Activated CD4-positive, alpha-beta T cell treated with anti-CD3 and anti-CD28 coated beads, Interleukin-2, amount 10 ng/mL, durations not matched to agents 7 days and 5 days (primary cell): ENCODE measurements at places on chromosomes 7 and 10. TPM values are rescaled to one million over a fixed set of nuclear protein-coding genes. Genes with fewer than 3 reads are reported as not detected.
A peak's percentile ranks its signal among the peaks of the same experiment; 100 is the strongest.

Gene AOC1
- total RNA-seq = not detected

DNA sequence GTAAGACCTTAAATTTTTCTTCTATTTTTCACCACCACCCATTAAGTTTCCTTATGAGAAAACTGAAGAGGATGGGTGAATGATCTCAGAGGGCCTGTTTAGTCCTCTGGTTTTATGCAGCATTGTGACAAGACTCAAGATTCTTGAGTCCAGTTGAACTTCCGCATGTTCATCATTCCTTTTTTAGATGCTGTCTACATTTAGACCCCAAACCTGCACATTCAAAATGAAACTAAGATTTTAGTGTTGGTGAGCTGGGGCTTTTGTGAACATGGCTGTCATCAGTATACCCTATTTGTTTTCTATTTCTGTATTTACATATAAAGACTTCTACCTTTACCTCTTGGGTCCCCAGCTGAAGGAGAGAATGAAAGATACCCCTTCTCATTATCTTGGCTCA, 31.1 kb downstream of the NET1 start:
- DNase-seq = no peak

Gene SLC25A40
- total RNA-seq = 55.7 TPM

DNA sequence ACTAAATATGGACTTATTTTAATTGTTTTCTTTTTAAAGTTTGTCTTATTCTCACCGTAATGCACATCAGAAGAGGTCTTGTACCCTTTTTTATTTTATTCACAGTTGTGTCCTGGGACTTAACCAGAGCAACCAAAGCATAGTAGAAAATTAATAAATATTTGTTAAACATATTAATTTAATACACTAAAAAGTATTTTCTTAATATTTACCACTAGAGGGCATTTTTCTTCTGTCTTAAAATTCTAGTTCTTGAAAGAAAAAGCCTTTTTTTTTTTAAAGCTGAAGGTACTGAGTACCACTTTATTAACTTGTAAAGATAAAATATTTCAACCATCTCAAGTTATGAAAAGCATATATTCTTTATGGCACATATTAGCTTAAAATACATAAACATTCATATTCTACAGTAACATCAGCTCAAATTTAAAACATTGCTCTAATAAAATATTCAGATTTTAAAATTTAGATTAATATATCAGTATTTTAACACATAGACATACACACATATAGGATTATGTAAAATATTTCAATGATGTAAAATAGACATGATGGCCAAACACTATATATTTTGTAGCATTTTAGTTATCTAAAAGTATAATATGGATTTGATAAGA, 260.4 kb downstream of the SEMA3A start:
- no peak for DNase-seq

DNA sequence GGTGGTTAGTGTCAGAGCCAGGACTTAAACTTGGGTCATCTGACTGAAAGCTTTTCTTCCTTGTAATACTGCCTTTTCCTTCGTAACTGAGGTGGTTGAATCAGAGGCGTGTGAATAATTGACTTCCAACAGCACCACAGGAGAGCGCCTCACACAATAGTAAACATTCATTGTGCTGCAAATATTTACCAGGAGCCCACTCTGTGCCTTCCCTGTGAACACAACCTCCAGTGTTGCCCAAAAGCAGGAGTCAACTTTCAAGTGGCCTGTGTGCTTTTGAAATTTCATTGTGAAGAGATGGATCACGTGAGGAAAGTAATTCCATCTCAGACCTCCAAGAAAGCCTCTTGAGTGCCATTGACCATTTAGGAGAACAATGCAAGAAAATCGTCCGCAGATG, 60.2 kb downstream of the ADRA2A start:
- DNase-seq = no peak

Gene STK31
- 0.21 TPM for total RNA-seq

GRCh38 chr7:81669476-81670105, 100.3 kb downstream of the HGF start:
- no peak for DNase-seq

GRCh38 chr7:79063019-79063698, 390.3 kb downstream of the MAGI2 start:
- DNase-seq = no peak

DNA sequence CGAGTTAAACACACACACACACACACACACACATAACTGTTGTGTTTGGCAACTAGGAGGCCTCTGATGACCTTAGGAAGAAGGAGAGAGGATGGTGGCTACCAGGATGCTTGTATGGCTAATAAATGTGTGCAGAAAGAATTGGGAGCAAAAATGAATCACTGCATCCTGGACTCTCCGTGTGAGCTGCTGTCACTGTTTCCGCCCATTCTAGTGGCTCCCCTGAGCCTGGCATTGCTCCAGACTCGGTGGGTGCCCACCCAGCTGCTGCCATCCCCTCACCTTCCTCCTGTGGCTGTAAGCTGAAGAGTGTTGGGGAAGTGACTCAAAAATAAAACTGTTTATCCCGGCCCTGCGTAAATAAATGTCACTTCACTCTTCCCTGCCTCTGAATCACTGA, 149.5 kb upstream of the MINDY3 start:
- no peak for DNase-seq

GRCh38 chr7:43104874-43105520, 7.5 kb upstream of the HECW1 start:
- DNase-seq = no peak

Gene DKK1
- not detected for total RNA-seq

Gene CNTNAP2
- total RNA-seq = not detected

DNA sequence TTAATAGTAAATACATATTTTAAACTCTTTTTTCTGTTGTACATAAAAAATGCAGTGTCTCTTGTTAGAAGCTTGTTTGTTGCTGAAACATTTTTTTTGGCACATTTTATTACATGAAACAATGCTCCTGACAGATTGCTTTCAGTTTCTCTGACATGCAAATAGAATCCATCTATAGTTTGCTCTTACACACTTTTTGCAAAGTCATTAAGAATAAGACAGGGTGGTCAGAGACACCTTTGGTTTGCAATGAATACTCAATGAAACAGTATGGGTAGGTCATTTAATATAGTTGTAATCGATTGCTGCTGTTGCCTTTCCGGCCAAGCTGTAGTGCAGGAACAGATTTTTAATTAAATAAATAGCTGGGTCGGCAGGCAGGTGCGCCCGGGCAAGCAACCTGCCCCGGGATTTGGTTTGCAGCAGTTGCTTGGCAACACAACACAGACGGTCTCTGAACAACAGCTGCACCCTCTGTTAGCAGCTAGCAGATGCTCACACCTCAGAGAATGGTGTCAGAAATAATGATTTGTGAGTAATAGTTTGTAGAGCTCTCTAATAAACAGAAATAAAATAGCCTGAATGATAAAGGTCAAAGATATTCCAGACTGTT, 115.7 kb upstream of the CACNA2D1 start:
- DNase-seq = no peak

GRCh38 chr7:138459413-138460175, 465 bp upstream of the TRIM24 start:
- peak; percentile 97 for DNase-seq

- no peak for DNase-seq
Observed at GRCh38 chr10:1280466-1281404, 224.6 kb downstream of the WDR37 start.

DNA sequence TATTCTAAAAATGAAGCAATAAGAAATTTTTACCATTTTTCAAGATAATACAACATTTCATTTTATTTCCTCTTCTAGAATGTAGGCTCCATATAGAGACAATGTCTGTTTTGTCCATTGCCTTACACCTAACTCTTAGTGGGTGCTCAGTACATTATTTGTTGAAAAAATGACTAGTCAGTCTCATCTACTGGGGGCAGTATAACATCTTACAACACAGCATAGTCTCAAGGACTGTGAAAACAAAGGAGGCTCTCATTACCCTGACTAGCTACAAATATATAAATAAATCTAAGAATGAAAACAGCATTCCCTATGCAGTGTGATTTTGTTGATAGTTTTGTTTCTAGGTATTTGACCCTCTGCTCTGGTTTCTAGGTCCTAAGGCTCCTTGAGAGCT, 11.6 kb downstream of the CRPPA start:
- no peak for DNase-seq

Gene CALHM2
- total RNA-seq = 109 TPM

GRCh38 chr7:155644971-155645509, 579 bp downstream of the RBM33 start:
- DNase-seq = peak; percentile 44

GRCh38 chr10:117454502-117454901, 79.3 kb upstream of the PDZD8 start:
- no peak for DNase-seq

Gene CCDC172
- not detected for total RNA-seq

DNA sequence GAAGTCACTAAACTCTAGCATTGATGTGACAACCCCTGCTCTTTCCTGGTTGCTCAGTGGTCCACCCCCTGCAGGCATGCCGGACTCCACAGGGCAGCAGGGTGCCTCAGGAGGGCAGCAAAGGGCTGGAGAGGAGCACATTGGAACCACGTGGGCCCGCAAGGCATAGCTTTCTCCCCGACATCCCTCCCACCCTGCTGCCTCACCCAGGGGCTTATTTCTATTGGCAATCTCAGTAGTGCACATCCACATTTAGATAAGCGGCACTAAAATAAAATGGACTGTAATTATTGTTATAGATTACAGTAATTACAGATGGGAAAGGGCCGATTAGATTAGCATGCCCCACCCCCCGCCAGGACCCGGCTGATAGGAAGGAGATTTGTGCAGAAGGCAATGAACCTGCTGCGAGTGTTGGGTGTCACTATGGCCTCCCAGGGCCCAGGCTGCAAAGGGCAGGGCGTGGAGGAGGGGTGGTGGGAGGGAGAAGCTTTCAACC, 580.1 kb downstream of the GRID1 start:
- no peak for DNase-seq

Gene TRPV5
- total RNA-seq = not detected

DNA sequence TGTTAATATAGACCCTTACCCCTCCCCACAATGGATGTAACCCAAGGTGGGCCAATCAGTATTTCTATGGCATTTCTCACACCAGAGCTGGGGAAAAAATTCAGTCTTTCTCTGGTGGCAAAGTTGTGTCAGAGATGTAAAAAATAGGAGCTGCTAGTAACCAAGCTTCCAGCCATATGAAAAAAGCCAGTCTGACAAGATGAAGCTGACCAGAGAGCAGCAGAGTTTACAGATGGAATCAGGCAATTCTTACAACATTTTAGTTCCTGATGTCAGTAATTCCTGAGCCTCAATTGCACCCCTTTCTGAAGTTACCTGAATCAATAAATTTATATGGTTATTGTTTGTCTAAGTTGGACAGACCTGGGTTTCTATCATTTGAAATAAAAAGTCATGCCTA, 286.3 kb downstream of the HPSE2 start:
- no peak for DNase-seq

DNA sequence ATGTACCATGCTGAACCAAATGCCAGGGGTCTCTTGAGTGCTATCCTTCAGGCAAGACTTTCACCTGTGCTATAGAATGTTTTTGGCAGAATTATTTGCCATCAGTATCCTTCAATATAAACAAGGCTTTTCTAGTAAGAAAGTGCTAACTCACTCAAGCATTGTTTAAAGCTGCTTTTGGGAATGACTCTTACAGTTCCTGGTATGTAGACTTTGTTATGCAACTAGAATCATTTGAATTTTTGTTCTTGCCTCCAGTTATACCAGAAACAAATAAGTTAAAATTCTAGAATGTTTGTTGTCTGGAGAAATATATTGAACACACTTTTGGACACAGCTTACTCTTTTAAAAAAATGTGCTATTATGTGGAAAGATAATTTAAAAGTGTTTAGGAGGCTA, 39.5 kb upstream of the RTKN2 start:
- no peak for DNase-seq

GRCh38 chr7:105268511-105269392, 120.0 kb downstream of the SRPK2 start:
- peak; percentile 13 for DNase-seq

- DNase-seq = peak; percentile 40
Observed at GRCh38 chr10:95906677-95907455, 909 bp upstream of the CC2D2B start.

DNA sequence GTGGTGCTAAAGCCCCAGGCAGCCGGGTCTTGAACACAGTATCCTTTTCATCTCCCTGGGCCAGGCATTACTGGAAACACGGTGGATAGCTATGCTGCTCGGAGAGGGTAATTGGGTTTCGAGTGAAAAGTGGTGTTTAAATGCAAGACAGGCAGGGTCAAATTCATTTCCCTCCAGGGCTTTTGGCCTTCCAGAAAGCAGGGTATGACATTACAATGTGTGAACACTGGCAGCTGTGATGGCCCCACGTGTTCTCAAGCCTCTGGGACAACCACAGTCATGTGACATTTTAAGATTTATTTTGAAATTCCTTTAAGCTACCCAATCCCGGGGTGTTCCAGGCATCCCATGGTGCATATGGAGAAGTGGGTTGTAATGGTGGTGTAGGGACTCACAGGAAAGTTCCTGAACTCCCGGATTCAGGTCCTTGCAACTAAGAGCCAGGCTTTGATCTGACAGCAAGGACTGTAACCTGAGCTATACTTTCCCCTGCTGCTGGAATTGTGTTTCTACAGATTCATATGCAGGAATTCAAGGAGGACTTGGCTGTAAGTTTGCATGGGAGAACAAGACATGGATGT, 46.8 kb downstream of the INSYN2A start:
- DNase-seq = no peak

Gene FKBP9
- 1.3 TPM for total RNA-seq

- no peak for DNase-seq
Observed at GRCh38 chr10:93248583-93249227, 175.0 kb downstream of the CYP26A1 start.

- DNase-seq = no peak
Observed at GRCh38 chr10:102266670-102267069, 21.3 kb downstream of the GBF1 start.

DNA sequence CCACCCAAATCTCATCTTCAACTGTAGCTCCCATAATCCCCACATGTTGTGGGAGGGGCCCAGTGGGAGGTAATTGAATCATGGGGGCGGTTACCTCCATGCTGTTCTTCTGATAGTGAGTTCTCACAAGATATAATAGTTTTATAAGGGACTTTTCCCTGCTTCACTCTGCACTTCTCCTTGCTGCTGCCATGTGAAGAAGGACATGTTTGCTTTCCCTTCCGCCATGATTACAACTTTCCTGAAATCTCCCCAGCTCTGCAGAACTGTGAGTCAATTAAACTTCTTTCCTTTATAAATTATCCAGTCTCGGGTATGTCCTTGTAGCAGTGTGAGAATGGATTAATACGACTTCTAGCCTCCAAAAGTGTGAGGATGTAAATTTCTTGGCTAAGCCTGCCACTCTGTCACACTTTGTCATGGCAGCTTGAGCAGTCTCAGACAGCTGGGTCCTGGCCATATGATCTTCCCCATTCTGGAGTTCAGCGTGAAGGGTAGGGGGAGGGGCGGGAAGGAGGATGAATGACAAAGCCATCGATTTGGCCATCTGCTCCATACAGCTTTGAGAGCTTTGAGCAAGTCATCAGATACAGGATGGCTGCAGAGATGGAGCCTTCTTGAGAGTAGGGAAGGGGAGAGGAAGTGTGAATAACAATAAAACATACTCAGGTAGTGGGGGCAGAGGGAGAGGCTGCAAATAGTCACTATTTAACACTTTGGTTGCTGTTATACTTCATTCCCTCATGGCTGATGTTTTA, 19.1 kb upstream of the INPP5F start:
- DNase-seq = no peak

Gene FAM25G
- total RNA-seq = not detected
